Upper lobe of right lung (tissue), 1 donor: ENCODE measurements at places on chromosomes 4 and X. TPM values are rescaled to one million over a fixed set of nuclear protein-coding genes. Genes with fewer than 3 reads are reported as not detected.

DNA sequence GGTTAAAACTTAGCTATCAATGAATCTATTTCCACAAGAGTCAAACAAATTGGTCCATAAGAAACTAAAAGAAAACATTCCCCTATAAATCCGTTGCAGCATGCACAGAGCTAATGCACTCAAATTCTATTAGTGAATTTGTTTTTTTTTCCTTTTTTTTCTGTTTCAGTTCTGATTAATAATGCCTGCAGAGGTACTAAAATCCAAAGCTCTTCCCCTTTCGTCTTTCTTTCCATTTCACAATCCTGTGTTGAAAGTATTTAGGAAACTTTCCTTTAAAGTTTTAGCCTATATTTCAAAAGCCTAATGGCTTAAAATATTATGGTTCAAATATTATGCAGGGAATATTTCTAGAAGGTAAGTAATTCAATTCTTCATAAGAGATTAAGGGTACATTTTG lies 45.9 kb upstream of the VEGFD start:
- no peaks in the 10 kb centered on the region for H3K36me3 ChIP-seq
- DNase-seq = no peak
- H3K4me3 ChIP-seq = no peak overlapping the region
- no peaks in the 10 kb centered on the region for H3K27me3 ChIP-seq
- H3K4me1 ChIP-seq = no peaks in the 10 kb centered on the region

DNA sequence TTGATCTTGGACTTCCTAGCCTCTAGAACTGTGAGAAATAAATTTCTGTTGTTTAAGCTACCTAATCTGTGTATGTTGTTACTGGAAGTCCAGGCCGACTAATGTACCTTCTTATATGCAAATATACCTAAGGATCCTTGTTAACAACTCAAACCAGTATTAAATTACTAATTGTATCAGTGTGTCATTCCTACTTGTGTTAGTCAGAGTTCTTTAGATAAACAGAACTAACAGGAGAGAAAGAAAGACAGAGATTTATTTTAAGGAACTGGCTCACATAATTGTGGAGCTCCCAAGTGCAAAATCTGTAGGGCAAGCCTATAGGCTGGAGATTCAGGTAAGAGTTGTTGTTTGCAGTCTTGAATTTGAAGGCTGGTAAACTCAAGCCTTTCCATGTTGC lies 120.0 kb downstream of the ADGRL3 start:
- H3K27me3 ChIP-seq = no peaks in the 10 kb centered on the region
- H3K36me3 ChIP-seq = no peaks in the 10 kb centered on the region
- no peak overlapping the region for H3K27ac ChIP-seq

APLN gene
- total RNA-seq = 7.9 TPM

SPON2 gene
- total RNA-seq = 43.9 TPM

AKAP14 gene
- total RNA-seq = not detected
